Non-pigmented ciliary epithelial cell (primary cell): ENCODE measurements at places on chromosomes 1 and 21.

DNA sequence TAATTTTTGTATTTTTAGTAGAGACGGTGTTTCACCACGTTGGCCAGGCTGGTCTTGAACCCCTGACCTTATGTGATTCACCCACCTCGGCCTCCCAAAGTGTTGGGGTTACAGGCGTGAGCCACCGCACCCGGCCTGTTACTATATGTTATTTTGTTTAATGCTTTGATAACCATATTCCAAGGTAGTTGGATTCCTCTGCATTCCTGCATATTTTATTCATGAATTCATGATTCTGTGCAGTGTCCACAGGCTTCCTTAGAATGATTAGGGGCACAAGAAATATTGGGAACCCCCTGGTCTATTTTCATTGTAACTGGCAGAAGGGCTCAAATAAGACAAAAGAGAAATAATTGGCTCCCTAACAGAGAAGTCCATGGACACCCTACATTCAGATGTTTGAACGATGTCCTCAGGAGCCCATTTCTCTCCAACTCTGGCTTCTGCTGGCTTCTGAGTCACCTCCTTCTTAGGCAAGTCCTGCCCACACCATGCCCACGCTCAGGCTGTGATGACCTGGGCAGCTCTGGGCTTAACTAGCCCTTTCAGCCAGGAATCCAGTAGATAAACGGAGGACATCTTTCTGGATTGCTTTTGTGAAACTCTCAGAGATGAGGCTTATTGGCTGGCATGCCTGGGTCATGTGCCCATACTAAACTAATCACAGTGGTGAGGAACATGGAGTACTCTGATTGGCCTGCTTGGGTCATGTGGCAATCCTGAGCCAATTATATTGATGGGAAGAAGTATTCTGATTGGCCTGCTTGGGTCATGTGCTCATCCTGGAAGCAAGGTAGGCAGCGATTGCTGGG, 32.6 kb downstream of the TNFRSF8 start:
- peak; percentile 5 for DNase-seq

DNA sequence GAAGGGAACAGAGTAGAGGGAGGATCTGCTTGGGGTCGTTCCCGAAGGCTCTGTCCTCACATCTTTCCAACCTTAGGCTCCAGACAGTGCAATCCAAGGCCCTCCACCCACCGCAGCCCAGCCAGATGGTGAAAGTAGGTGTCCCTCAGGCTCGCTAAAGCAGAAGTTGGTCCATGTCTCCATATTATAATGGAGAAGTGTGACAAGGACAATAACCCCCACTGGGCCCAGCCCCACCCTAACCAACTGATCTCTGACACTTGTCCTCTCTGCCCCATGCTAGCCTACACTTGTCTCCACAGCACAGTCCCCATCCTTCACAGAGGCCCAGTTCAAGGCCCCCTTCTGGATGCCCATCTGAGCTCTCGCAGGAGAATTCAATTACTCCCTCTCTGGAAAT, 48.7 kb downstream of the DMAP1 start:
- no peak for DNase-seq

DNA sequence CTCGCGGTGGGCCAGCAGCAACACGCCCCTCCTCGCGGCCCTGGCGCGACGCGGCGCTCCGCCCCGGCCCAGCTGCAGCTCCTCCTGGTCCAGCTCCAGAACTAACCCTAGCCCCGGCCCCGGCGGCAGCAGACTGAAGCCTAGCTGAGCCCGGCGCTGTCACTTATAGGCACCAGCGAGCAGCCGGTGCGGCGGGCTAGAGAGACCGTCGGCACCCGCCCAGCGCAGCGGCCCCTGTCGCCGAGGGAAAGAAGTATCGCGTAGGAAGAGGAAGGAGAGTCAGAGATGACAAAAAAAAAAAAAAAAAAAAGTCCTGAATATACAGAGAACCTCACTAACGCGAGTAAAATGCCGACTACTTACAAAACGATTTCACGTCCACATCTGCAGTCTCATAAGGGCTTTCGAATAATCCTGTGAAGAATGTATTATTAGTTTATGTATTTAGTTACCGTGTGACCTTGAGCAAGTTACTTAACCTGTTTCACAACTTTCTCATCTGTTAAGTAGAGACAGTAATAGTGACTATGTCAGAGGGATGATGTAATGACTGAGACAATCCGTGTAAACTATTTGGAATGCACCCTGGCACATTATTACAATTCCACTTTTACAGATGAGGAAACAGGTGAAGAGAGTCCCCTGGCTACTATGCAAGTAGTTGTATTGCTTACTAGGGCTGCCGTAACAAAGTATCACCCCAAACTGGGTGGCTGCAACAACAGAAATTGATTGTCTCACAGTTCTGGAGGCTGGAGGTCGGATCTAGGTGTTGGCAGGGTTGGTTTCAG, at the start of gene SLC9A1:
TSS of gene SLC9A1 (minus strand) at position 135 of the 791 bp plus-strand sequence. CDS start 791 bp downstream, outside the sequence.
- DNase-seq, result peak; percentile 54

- no peak for DNase-seq
Measured at GRCh38 chr1:47582891-47583608, 145.2 kb downstream of the FOXD2 start.

- DNase-seq, result no peak
Measured at GRCh38 chr1:40593449-40594186, 62.2 kb downstream of the ZNF684 start.

DNA sequence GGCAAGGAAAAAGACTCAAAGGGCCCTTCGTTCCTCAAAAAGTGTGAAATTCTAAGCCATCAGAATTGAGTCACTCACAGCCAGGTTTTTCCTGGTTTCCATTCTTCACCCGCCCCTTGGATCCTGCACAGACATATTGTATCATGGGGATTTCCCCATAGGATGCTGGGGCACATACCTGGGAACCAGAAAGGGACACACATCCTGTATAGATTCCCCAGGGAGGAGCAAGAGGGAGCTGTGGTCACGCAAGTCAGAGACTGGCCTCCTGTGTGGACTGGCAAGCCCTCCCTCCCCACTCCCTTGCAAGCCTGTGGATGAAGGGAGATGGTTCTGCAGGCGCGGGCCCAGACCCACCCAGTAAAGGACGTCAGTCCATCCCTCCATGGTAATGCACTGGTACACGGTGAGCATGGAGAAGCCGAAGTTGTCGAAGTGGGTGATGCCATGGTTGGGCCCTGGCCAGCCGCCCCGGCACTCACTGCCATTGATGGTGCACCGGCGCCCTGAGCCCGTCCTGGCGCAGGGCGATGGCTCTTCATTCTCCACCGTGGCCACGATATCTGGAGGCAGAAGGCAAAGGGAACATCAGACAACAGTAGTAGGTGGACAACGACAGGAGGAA, 23.2 kb downstream of the CACNA1S start:
- DNase-seq, result no peak

GRCh38 chr1:190602325-190602724, 124.7 kb upstream of the BRINP3 start:
- DNase-seq, result no peak

DNA sequence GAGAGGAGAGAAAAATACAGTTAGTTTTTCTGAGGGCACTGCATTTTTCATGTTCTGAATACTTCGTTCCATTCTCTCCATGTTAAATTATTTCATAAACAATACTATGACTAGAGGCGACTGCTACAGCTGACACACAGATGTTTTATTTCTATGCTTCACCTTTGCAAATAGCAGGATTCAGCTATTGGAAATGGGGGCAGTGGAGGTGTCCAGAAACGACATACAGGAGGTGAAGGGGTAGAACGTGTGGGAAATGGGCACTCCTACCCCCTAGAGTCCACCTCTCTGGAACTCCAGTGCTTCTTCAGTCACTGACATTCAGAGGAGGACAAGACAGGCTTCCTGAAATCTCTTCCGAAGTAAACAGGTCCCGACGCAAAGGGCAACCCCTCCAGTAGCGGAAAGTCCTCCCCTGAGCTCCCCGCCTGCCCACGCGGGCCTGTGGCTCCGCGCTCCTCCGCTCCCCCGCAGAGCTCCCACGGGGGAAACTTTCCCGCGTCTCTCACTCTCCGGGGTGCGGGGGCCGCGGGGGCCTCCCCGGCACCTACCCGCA, 480 bp downstream of the DPYD start:
- DNase-seq, result no peak

GRCh38 chr1:182601913-182602312, 2.3 kb downstream of the RGS16 start:
- no peak for DNase-seq

- no peak for DNase-seq
Measured at GRCh38 chr1:212487286-212487685, 54.6 kb downstream of the NENF start.

DNA sequence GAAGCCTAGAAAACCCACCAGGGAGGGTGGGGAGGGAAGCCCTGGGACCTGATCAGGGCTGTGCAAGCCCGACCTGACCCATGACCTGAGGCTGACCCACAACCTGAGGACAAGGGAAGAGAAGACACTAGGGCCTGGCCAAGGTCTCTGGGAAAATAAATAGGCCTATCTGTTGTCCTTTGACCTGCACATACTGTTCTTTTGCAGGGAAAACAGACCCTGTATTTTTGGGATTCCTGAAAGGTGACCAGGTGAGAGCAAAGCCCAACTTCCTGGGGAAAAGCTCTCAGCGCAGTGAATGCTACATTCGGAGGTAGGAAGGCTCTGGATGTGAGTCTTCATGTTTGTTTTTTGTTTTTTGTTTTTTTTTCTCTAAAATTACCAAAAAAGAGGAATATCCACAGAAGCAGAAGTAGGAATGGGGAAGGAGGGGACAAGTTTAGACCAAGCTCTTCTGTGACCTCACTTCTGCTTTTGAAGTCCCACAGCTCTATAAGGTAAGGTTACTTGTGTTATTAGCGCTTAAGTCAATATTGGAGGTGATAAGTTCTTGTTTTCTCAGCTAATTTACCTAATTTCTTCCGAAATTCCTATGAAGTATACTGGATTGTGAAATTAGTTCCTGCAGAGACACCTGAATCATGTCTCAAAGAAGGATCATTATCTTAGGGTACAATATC, 26.2 kb upstream of the LYST start:
- DNase-seq, result no peak

DNA sequence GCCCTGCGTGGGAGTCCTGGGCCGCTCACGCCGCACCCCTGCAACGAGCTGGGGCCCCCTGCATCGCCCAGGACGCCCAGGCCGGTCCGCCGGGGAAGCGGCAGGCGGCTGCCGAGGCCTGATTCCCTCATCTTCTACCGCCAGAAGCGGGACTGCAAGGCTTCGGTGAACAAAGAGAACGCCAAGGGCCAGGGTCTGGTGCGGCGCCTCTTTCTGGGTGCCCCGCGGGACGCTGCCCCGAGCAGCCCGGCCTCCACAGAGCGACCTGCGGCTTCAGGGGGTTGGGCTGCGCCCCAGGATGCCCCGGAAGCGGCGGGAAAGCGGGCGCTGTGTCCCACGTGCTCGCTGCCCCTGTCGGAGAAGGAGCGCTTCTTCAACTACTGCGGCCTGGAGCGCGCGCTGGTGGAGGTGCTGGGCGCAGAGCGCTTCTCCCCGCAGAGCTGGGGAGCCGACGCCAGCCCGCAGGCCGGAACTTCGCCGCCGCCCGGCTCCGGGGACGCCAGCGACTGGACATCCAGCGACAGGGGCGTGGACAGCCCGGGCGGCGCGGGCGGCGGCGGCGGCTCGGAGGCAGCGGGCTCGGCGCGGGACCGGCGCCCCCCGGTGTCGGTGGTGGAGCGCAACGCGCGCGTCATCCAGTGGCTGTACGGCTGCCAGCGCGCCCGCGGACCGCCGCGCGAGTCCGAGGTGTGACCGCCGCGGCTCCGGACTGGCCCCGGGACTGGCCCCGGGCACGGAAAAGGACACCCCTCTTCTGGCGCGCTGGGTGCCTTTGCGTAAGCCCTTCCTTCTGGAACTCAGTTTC, 2.7 kb downstream of the FAM110D start:
- DNase-seq, result no peak

GRCh38 chr1:165501970-165502348, 41.8 kb upstream of the LRRC52 start:
- no peak for DNase-seq

DNA sequence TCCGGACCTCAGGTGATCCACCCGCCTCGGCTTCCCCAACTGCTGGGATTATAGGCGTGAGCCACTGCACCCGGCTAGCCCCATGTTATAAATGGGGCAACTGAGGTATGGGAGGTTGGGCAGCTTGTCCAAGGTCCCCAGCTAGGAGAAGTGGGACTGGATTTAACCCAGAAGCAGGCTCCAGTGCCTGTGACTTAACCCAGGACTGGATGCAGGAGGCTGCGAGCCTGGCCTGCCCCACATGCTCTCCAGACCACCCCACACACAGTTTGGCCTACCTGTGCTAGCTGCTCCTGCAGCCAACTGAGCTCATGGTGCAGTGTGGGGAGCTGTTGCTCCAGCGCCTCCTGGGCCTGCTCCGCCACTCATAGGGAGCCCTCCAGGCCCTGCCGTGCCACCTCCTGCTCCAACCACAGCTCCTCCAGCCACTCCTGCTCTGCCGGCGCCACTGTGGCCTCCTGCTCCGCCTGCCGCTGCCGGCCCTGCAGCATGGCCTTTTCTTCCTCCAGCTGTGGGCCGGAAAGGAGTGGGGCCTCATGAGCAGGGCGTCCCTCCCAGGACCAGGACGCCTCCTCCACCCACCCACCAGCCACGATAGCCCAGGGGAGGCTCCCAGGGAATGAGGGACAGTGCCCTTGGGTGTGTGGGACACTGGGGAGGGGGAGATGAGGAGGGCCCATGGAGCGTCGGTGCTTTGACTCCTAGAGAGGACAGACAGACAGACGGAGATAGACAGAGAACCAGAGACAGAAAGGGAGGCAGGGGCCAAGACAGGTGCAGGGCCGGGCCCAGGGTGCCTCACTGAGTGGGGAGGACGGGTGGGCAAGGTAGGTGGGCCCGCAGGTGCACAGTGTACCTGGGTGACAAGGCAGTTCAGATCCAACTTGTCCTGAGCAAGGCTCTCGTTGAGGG, 12.4 kb upstream of the NBPF1 start:
- DNase-seq, result no peak

DNA sequence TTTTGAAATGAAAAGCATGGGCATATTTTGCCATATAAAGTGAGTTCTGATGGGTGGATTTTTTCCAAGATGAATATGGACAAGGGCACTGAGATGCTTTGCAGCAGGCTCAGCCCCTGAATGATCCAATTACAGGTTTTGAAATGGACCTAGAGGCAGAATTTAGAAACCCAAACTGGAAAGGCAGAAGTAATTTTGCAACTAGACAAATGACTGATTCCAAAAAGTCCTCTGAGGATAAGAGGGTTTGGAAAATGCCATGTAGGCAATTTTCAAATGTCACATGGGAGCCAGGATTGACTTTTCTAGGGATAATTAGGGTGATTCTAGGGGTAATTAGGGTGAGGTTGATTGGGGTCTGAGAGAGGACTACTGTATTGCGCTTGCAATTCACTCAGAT, 148.9 kb upstream of the ZNF648 start:
- no peak for DNase-seq

GRCh38 chr1:25187077-25187476, 45.2 kb downstream of the SYF2 start:
- DNase-seq, result no peak

DNA sequence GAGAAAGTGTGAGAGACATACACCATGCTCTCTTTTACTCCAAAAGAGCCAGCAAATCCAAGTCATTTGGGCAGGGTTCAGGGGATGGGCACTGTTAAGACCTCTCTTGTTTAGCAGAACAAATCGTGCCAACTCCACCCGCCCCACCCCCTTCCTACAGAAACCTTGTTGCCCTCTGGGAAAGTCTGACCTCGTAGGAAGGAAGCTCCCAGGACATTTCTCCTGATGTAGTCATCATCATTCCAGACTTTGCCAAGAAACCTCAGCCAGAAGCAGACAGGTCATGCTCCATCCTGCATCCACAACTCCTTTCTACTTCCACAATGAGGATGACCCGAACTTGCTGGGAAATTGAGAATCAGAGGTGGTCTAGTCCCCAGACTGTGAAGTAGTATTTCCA, 57.7 kb downstream of the UBE2T start:
- DNase-seq, result no peak
